ENCODE measurements at places on chromosomes 12 and 14.

DNA sequence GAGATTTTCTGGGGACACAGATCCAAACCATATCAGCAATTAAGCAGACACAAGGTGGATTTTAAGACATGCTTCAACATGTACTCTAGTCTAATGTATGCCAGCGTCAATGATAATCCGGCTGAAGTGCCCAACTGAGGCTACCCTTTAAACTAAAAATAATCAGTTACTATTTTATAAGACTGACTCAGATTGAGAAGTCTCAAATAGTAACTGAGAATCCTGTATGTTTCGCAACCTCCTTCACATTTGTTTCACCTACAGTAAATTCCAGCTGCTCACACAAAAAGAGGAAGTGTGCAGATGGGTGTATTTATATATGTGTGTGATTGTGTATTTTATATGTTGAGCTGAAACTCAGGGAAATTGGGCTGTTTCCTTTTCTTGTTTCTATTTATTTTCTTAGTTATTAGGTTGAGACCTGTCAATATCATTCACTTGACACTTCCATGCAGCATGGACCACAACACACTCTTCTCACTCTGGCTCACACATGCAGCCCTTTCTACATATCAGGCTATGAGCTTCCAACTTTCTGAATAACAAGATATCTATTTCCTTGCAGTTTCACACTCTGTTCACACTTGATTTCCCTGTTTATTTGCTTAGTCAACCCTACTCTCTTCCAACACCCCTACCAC is 1224.9 kb upstream of the TMEM132C start:
- no peak for DNase-seq

DNA sequence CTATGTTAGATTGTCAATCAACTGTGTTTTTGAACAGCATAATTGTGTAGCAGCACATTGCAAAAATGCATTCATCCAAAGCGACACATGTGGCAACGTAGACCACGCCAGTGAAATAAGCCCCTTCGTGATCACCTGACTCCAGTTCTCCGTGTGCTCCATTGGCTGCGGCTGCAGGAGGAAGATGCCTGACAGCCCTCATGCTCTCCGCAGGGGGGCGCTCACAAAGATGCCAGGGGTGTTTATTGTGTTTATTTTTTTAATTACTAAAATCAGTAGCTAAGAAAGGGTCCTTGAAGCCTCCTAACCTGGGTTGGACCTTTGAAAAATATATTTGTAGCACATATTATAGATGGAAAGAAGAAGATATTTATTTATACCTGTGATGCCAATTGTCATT is 116.3 kb downstream of the SLC15A4 start:
- no peak for DNase-seq

GRCh38 chr12:41983394-41983793 is 161.3 kb downstream of the GXYLT1 start:
- no peak for DNase-seq

GRCh38 chr12:23666866-23667265 is 282.6 kb downstream of the SOX5 start:
- no peak for DNase-seq

- no peak for DNase-seq
These were observed 37.5 kb downstream of the CDC42BPB start for GRCh38 chr14:103019826-103020225.

Measured in renal cortex interstitium (tissue), 15 donors.